Stimulated activated CD8-positive, alpha-beta memory T cell treated with anti-CD3 and anti-CD28 coated beads, Interleukin-4, amount 100 ng/mL, for 1 hour (primary cell): ENCODE measurements at places on chromosomes 11 and 22.

DNA sequence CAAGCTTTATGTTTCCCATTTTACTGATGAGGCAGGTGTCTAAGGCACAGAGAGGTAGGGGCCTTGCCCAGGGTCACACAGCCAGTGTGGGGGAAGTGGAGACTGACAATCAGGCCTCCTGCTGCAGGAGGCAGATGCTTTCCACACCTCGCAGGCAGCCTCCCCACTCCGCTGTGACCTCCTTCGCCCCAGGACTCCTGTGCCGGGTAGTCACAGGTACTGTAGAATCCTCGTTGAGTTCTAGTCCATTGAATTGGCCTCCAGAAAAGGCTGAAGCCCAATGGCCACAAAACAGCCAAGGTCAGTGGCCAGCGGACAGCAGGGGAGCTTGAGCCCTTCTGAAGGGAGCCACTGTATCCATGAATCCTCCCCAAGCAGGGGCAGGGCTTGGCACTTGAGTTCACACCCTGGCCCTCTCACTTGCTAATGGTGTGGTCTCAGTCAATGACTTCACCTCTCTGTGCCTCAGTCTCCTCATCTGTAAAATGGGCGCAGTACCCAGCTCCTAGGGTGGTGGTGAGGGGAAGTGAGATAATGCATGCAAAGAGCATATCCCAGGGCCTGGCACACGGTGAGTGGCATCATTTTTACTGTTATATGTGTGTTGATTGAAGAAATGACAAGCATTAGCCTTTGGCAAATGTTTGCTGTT, 1.1 kb upstream of the FXYD2 start:
- no peak for DNase-seq

- DNase-seq, result peak; percentile 43
Observed at GRCh38 chr22:38056969-38057891, at the start of gene PICK1. PICK1 (plus strand) TSS chr22:38057404; CDS start chr22:38057810, 406 bp downstream.

GRCh38 chr22:28241656-28242290, 322.7 kb upstream of the PITPNB start:
- DNase-seq, result no peak

GRCh38 chr11:134261626-134262488, 8.5 kb downstream of the ACAD8 start:
- DNase-seq, result no peak

DNA sequence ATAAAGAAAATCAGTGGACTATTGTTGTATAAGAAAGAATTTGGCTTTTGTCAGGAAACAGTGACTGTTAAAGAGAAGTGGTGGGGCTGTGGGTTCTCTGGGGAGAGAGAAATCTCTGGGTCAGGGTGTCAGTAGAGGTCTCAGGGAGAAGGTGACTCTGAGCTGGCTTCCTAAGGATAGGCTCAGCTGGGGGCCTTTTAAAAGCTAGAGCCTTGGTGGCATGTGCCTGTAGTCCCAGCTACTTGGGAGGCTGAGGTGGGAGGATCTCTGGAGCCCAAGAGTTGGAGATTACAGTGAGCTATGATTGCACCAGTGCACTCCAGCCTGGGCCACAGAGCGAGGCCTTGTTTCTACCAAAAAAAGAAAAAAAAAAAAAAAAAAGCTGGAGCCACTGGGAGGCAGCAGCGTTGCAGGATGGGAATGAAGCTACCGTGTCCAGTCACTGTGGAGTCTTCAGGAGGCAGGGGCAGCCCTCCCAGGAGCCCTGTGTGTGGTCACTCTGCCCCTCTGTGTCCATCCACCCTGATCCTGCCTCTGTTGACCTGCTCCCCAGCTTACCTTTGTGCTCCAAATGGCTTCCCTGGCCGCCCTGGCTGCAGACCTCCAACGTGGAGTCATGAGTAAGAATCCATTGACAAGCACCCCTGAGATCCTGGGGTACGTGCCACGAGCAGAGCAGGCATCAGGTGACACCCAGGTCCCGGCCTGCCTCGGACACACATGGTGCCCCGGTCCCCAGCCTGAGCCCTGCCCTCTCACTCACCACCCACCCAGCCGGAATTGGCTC, 5.4 kb upstream of the MIF start:
- no peak for DNase-seq

- DNase-seq, result no peak
Observed at GRCh38 chr11:10658621-10659338, 34.8 kb downstream of the IRAG1 start.

DNA sequence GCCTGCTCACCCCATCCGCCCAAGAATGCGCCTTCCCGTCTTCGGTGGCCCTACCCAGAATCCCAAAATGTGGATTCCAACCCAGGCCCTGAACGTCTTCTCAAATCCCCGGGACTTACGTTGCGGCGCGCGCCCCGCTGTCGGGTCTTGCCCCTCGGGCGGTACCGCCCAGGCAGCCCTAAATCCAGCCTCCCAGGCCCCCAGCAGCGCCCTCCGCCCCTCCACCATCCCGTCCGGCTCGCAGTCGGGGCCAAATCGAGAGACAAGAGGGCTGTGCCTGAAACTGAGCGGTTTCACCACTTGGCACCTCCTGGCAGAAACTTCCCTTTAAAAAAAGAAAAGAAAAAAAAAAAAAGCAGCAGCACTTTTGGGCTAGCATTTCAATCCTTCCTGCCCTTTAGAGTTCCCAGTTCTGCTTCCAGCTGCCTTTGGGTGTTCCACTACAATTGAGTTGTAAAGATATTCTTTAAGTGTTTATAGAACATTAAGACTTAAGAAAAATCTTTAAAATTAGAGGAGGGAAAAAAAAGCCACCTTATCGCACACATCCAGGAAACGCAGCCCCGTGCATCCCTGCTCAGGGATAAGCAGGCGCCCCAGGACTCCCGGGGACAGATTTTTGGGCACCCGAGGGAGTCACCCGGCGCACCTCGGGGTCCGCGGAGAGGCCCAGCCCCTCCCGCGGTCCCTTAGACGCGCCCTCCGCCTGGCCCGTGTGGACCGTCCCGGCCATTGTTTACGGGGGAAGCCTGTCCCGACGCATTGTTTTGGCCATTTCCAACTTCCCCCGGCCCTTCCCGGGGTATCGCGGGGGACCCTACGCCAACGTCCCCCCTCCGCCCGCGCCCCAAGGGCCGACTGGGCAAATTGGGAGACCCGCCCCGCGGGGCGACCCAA, 57.6 kb downstream of the KCNJ4 start:
- no peak for DNase-seq
